ENCODE measurements at places on chromosomes 1 and 21.

GRCh38 chr21:35503671-35504070, 454.6 kb upstream of the RUNX1 start:
- DNase-seq = no peak

DNA sequence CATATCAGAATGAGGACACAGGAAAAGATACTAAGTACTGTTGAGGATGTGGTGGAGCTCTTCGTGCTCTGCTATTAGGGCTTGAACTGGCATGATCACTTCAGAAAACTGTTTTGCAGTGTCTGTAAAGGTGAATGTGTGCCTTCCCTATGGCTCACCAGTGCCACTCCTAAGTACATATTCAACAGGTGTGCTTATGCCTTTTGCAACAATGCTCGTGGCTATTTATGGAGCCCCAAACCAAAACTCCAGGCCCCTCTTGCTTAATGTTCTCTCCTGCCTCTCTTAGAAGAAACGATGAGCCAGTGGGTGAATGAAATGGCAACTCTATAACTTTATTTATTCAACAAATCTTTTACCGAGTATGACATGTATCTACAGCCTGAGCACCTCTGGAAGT, 70.2 kb downstream of the TAS1R2 start:
- no peak for DNase-seq

- no peak for DNase-seq
Observed at GRCh38 chr1:234627009-234627950, 17.3 kb upstream of the IRF2BP2 start.

DNA sequence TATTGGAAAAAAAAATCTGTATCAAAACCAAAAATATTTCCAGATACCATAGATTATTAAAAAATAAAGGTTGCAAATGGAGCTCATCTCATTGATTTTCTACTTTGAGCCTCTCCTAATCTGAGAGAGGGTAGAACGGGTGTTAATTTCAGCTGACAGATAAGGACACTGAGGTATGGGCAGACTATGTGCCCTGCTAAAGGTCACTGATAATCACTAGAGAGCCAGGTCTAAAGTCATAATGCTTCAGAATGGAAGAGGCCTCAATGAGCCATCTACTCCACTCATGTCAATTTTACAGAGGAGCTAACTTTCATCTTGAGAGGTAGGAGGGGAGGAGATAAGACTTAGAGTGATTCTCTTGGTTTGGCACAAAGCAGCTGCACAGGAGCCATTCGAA, 21.0 kb downstream of the GNG12 start:
- no peak for DNase-seq

GRCh38 chr1:85864727-85865126, 156.5 kb upstream of the ZNHIT6 start:
- no peak for DNase-seq

GRCh38 chr1:221724931-221725605, 16.8 kb downstream of the DUSP10 start:
- no peak for DNase-seq

GRCh38 chr1:79304131-79304530, 297.6 kb upstream of the ADGRL4 start:
- no peak for DNase-seq

DNA sequence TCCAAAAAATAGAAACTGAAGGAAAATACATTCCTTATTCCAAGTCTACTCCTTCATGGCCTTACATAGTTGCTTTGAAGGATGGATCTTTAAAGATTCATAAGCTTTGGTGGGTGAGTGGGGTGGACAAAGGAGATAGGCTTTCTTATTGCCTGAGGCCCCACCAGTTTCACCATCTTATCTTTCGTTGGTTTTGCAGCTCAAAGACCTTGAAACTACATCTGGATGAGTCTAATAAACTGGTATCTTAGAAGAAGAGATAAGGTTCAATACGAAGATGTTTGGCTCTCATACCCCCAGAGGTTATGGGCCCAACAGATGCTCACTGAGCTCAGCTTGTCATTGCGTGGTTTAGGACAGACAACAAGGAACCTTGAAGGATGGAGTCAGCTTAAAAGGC, 201.5 kb downstream of the HS2ST1 start:
- DNase-seq = no peak

DNA sequence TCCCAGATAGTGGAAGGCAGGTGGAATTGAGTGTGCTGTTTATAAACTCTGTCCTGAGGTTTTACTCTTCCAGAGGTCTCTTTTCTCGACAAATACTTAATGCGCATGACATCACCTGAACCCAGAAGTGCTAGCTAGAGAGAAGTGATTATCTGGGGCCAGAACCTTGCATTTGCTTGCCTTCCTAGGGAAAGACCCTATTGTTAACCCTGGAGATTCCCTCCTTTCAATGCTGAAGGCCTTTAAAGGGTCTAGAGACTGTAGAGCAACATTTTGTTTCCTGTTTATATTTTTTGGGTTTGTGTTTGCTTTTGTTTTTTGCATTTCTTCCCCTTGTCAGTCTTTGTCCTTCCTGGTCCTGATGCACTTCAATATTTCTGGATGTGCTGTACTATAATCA, 36.2 kb downstream of the ATP2B4 start:
- no peak for DNase-seq

- DNase-seq = no peak
Observed at GRCh38 chr1:41889506-41890414, 29.0 kb downstream of the HIVEP3 start.

DNA sequence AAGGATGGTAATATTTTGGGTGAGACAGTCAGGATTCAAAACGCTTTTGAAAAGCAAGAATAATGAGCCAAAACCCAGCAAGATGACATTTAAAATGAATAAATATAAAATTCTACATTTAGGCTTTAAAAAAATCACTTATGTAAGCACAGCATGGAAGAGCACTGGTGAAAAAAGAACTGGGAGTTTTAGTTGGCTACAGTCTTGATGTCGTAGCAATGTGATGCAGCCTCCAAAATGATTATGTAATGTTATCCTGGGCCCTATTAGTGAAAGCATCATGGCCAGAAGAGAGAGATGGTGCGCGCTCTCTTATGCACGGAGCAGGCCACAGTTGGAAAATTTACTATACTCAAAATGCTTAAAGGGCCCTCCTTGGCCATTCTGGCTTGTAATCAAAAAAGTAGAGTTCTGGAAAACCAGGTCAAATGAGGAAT, 5.1 kb downstream of the KCNJ9 start:
- DNase-seq = no peak

DNA sequence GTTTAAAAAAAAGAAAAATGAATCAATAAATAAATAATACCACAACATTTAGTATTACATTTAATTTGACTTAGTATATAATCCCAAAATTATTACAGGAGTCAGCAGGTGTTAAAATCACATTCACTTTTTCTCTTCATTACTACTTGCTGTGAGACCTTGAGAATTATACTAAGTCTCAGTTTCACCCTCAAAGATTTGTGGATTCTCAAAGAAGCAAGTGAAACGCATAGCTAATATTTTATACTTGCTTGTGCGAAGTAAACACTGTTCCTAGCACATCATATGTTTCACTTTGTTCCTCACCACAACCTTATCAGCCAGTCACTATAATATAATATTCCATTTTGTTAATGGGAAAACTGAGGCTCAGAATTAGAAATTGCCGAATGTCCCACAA, 4.0 kb downstream of the CLCA1 start:
- DNase-seq = no peak

All from HuH-7 (cell line).